ENCODE measurements at places on chromosomes 6 and 20.

GRCh38 chr6:107741191-107741680 is 82.9 kb downstream of the SCML4 start:
- DNase-seq: no peak

GRCh38 chr6:134908906-134909516 is 40.9 kb downstream of the ALDH8A1 start:
- DNase-seq: peak; percentile 98

DNA sequence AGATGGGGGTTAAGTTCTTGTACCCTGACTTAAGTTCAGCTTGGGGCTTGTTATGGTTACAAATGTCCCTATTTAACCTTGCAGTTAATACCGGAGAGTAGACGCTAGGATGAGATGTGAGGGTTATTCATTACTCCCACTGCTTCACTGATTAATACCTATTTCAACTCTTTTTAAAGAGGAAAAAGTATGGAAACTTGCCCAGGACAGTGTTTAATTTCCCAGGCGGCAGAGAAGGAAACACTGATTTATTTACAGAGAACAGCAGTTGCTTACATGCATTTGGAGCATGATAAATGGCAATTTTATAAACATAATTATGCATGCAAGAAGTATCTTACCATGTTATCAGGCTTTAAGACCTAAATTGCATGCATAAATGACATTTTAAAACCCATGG is 137.7 kb downstream of the RCAN2 start:
- no peak for DNase-seq

DNA sequence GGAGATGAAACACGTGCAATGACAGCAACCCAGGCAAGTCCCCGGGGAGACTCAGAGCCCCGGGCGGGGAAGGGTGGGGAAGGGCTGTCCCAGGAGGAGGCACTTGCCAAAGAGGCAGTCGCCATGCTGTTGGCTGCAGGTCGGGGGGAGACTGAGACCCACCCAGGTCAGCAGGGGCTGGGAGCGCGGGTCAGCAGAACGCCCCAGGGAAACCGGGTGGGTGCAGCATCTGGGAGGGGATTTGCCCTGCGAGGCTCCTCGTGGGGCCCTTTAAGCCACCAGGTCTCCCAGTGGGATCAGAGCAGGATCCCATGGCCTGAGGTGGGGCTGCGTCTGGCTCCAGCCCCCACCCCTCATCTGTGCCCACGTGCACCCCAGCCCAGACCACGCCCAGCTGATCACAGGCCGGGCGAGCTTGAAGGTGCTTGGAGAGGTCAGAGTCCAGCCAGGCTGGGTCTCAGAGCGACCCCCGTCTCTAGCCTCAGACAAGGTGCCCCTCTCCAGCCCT is 65.5 kb downstream of the YTHDF1 start:
- DNase-seq: no peak

DNA sequence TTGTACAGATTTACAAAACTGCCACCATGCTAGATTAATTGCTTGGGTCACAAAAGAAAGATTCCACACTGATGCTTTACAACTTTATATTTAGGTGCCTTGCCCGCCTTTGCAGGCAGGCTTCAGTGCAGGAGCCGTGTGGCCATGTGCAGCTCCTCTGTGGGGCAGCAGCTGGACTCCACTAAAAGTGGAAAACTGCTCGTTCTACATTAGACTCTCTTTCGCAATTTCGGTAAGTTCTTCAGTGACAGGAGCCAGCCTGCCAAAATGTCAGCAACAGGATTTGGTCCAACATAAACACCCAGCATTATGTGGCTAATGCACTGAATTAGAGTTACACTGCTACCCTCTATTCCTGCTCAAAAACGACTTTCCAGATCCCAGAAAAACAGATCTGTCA is 174.4 kb upstream of the KCNK16 start:
- no peak for DNase-seq

DNA sequence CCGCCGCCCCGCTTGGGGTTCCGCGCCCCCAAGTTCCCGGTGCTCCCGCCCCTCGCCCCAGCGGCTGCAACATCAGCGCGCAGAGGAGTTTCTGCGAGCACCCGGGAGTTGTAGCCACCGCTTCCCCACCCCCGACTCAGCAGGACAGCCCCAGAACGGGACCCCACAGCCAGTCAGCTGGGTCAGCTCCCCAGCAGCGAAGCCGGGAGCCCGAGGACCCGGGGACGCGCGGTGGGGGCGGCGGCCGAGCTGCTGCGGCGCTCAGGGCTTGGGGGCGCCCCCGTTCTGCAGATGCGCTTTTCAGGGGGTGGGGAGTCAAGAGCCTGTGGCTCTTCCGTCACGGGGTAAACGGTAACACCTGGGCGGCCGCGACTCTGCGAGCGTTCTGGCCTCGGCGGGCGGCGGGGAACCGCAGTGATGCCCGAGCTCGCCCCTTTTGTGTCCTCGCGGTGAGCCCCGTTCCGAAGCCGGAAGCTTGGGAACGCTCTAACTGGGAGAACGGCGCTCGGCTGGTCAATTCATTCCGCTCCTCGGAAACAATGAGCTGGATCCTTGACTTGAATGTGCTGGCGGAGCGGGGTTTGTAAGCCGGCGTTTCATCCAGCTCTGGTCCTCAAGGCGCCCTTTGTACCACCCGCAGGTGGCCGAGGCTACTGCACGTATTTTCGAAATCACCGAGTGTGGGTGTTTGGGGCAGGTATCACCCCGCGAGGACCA is 774 bp downstream of the PLEKHG1 start:
- peak; percentile 59 for DNase-seq

DNA sequence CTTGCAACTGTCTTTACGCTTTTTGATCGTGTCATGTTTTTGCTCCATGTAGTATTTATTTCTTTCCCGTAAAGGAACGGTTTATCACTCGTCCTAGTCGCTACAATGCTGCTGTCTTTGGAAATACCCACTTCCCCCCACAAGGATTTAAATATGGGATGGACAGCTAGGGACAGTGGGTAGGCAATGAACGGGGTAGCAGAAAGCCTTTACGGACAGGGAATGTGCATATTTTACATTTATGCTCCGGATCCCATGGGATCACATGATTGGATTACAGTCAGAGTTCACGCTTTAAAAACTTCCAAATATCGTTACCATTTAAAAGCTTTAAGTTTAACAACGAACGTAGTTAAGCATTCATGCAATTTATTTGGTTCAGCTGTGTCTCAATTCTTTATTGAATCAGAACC is 1.2 kb downstream of the HIVEP1 start:
- no peak for DNase-seq
